GM12878 (cell line): ENCODE measurements at places on chromosomes 13 and 19. TPM values are rescaled to one million over a fixed set of nuclear protein-coding genes. Genes with fewer than 3 reads are reported as not detected.

DNA sequence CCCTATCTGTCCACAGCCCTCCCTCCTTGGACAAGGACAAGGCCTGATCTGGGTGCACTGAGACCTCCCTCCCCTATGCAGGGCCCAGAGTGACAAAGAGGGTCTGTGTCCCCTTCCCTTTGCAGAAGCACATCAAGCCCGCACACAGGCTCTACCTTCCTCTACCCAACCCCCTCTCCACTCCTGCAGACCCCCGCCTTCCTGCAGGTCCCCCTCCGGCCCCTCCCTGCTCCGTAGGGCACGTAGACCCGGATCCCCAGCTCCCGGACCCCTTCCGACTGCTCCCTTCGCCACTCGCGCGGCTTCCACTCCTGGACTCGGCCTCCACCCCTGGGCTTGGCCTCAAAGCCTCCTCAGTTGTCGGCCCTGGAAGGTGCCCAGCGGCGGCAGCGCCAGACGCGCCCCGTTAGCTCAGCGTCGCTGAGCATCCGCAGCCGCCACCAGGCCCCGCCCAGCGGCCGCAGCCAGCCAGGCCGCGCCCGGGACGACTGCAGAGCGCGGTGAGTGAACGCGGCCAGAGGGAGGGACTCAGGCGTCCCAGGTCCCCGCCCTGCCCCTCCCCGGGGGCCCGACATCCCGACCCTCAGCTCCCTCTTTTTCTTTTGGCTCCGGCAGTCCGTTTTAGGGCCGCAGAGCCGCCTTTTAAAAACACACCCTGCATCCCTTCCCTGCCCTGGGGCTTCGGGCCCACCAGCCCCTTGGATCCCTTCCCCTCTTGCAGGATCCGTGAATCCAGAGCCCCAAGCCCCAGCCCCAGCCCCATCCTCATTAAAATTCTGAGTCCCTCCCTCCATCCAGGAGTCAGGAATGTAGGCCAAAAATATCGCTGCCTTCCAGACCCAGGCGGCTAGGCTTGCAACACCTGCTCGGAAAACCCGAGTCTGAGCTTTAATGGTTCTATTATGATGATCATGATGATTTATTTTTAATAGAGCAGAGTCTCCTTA lies 1.5 kb upstream of the MYADM start:
- H3K27ac ChIP-seq: no peak overlapping the region
- H3K36me3 ChIP-seq: no peaks in the 10 kb centered on the region
- DNase-seq: no peak
- no peaks in the 10 kb centered on the region for H3K27me3 ChIP-seq
- H3K4me1 ChIP-seq: no peaks in the 10 kb centered on the region

DNA sequence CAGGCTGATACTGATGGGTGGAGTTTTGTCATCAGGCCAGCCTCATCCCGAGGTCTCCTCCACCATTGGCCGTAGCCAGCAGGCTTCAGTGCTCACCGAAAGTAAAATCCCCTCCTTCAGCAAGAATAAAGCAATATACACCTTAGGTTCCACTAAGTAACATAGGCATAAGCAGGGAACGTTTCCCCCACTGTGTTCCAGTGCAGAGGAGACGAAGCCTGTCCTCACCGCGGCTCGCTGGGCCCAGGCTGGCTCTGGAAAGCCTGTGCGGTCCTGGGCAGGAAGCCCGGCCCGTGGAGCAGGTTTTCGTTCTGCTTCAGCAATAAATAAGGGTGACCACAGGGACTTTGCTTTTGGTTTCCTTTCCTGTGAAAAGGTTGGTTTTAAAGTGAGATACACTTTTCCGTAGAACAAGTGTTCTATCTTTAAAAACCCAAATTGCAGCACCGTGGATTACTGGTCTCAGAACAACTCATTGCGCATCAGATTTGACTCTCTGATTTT lies 16.3 kb upstream of the TEX29 start:
- no peaks in the 10 kb centered on the region for H3K27me3 ChIP-seq
- H3K36me3 ChIP-seq: peaks cover 44% of the 10 kb centered on the region
- peak overlapping the region; percentile 9; the same call in 1 of the 2 replicates for H3K4me3 ChIP-seq
- peaks cover 19% of the 10 kb centered on the region for H3K4me1 ChIP-seq

- no peak overlapping the region for H3K27ac ChIP-seq
- peak overlapping the region; percentile 39; the same call in 1 of the 2 replicates for H3K4me3 ChIP-seq
- H3K4me1 ChIP-seq: peaks cover 6% of the 10 kb centered on the region
- peaks cover 4% of the 10 kb centered on the region for H3K36me3 ChIP-seq
Measured at GRCh38 chr13:114283576-114283975, 2.2 kb downstream of the UPF3A start.

- H3K27me3 ChIP-seq: no peaks in the 10 kb centered on the region; the same call in 1 of the 2 replicates
- no peak overlapping the region for H3K4me3 ChIP-seq
- no peak overlapping the region for H3K27ac ChIP-seq
- H3K4me1 ChIP-seq: no peaks in the 10 kb centered on the region
Measured at GRCh38 chr13:44854313-44855060, 134.8 kb downstream of the NUFIP1 start.

GRCh38 chr13:39688278-39688677 lies 32.8 kb downstream of the COG6 start:
- H3K4me1 ChIP-seq: no peaks in the 10 kb centered on the region; the same call in 1 of the 2 replicates
- H3K27me3 ChIP-seq: no peaks in the 10 kb centered on the region
- no peaks in the 10 kb centered on the region for H3K36me3 ChIP-seq
- no peak overlapping the region for H3K27ac ChIP-seq

DNA sequence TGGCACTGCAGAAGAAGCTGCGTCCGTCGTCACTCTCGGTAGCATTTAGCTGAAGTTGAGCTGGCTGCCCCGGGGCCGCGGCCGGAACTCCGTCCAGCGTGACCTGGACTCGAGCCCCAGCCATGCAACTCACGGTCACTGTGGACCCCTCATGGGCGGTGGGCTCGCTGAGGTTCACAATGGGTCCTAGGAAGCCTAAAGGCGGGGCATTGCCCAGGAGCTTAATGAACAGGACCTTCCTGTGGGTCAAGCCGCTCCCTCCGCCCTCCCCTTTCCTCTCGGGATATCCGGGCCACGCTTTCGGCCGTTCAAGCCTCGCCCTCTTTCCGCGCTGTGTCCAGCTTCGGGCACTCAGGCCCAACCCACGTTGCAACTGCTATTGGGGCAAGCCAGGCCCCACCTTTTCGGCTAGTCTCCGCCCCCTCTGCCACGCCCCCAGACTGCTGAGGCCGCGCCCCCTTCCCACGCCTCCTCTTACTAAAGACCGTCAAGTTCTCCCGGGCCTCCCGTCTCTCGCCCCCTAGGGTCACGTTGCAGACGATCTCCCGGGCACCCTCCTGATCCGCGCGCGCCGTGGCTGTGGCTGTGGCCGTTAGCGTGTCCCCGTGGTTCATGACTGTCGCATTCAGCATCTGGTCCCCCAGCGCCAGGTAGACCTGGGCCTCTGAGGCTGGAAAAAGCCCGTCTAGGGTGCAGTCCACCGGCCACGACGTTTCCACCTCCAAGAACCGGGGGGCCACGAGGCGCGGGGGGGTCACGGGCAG lies 1.4 kb upstream of the RAVER1 start:
- no peaks in the 10 kb centered on the region for H3K27me3 ChIP-seq
- H3K36me3 ChIP-seq: peaks cover 8% of the 10 kb centered on the region; the same call in 1 of the 2 replicates
- DNase-seq: no peak
- H3K4me1 ChIP-seq: peaks cover 22% of the 10 kb centered on the region
- no peak overlapping the region for H3K27ac ChIP-seq

- H3K36me3 ChIP-seq: no peaks in the 10 kb centered on the region
- H3K4me1 ChIP-seq: no peaks in the 10 kb centered on the region
- DNase-seq: no peak
- no peak overlapping the region for H3K27ac ChIP-seq
Measured at GRCh38 chr13:25819856-25820530, 231.8 kb downstream of the SHISA2 start.

DNA sequence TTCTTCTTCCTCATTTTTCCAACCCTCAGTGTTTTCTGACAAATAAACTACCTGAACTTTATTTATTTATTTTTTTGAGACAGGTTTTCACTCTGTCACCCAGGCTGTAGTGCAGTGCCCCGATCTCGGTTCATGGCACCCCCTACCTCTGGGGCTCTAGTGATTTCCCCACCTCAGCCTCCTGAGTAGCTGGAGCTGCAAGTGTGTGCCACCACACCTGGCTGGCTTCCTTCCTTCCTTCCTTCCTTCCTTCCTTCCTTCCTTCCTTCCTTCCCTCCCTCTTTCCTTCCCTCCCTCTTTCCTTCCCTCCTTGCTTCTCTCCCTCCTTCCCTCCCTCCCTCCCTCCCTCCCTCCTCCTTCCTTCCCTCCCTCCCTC lies 32.3 kb downstream of the KCTD4 start:
- H3K4me1 ChIP-seq: no peaks in the 10 kb centered on the region
- no peaks in the 10 kb centered on the region for H3K27me3 ChIP-seq
- no peaks in the 10 kb centered on the region for H3K36me3 ChIP-seq

DNA sequence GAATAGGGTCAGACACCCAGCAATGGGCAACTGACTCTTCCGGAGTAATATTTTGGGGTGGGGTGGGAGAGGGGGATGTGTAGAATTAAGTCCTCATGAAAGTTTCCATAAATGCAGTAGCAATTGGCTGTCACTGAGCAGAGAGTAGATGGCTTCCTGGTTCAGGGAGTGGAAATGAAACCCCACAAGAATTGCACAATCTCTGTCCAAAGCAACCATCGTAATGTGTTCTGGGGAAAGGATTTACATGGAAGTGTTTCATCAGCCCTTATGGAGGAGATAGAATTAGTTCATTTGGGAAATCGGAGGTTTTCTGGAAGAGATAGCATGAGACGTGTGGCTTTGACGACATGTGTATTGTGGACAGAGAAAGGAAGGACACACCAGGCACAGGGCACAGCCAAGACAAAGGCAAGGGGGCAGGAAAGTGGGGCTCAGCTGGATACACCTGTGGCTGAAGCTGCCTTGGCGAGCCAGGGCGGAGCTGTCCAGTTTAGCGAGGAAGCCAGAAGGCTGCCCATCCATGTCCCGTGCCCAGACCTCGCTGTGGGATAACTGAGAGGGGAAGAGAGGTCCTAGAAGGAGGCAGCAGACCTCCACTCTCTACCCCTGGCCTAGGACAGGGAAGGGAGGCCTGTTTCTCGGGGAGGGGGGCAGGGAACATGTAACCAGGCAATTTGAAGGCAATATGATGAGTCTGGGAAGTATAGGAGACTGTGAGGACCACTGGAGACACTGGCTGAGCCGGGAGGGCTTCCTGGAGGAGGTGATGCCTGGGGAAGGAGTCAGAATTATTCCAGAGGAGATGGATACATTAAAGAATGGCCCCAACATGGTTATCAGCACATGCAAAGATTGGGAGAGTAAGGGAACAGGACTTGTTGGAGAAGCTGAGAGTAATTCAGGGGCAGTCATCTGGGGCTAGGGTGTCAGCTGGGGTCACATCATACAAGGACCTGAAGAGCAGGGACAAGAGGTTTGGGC lies 2.6 kb upstream of the CLEC4G start:
- peaks cover 4% of the 10 kb centered on the region; the same call in 1 of the 2 replicates for H3K27me3 ChIP-seq
- H3K4me3 ChIP-seq: no peak overlapping the region
- no peak for DNase-seq
- no peaks in the 10 kb centered on the region; the same call in none of the 2 replicates for H3K4me1 ChIP-seq

- H3K36me3 ChIP-seq: no peaks in the 10 kb centered on the region
- H3K4me1 ChIP-seq: no peaks in the 10 kb centered on the region
- no peak overlapping the region for H3K27ac ChIP-seq
- H3K27me3 ChIP-seq: peaks cover 2% of the 10 kb centered on the region; the same call in 1 of the 2 replicates
- no peak overlapping the region for H3K4me3 ChIP-seq
Measured at GRCh38 chr19:17020385-17020784, 6.2 kb downstream of the CPAMD8 start.

- no peaks in the 10 kb centered on the region for H3K27me3 ChIP-seq
- H3K4me3 ChIP-seq: peak overlapping the region; percentile 97; the same call in 1 of the 2 replicates
- peaks cover 26% of the 10 kb centered on the region for H3K36me3 ChIP-seq
- peaks cover 16% of the 10 kb centered on the region for H3K4me1 ChIP-seq
- H3K27ac ChIP-seq: peak overlapping the region; percentile 83
Measured at GRCh38 chr19:49491030-49491803, 3.8 kb downstream of the RPL13A start.

DNA sequence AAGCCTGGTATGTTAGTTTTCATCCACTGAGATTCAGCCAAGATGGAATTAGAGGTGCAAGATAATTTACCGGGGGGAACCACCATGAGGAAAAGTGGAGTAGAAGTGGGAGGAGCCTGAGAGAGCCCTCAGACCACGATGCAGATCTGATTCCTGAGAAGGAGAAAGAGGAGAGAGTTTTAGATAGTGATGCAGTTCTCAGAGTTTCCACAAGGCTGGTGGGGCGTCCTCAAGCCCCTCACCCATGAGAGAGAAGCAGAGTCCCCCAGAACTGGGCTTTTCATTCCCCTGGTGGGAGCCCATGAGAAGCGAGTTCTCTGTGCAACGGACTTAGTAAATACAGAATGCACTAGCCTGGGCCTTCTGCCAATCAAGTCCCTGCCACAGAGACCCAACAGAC lies 18.1 kb downstream of the CEACAM5 start:
- H3K27me3 ChIP-seq: no peaks in the 10 kb centered on the region; the same call in 1 of the 2 replicates
- no peak for DNase-seq
- H3K36me3 ChIP-seq: no peaks in the 10 kb centered on the region
- no peak overlapping the region for H3K27ac ChIP-seq

- no peak overlapping the region for H3K4me3 ChIP-seq
- H3K27ac ChIP-seq: no peak overlapping the region
- H3K27me3 ChIP-seq: peaks cover 4% of the 10 kb centered on the region
- no peak for DNase-seq
- H3K36me3 ChIP-seq: no peaks in the 10 kb centered on the region
Measured at GRCh38 chr13:24683838-24684599, 3.8 kb downstream of the ATP12A start.

GRCh38 chr13:97333983-97334382 lies 100.0 kb upstream of the RAP2A start:
- H3K36me3 ChIP-seq: no peaks in the 10 kb centered on the region; the same call in 1 of the 2 replicates
- no peak overlapping the region for H3K4me3 ChIP-seq
- no peak overlapping the region for H3K27ac ChIP-seq
- no peaks in the 10 kb centered on the region for H3K4me1 ChIP-seq
- no peaks in the 10 kb centered on the region for H3K27me3 ChIP-seq

GRCh38 chr13:112637017-112637801 lies 49.3 kb upstream of the TUBGCP3 start:
- peaks cover 4% of the 10 kb centered on the region; the same call in 1 of the 2 replicates for H3K27me3 ChIP-seq
- H3K27ac ChIP-seq: no peak overlapping the region
- H3K36me3 ChIP-seq: no peaks in the 10 kb centered on the region

GRCh38 chr13:91313581-91313980 lies 33.9 kb upstream of the MIR17HG start:
- no peak for DNase-seq
- no peaks in the 10 kb centered on the region for H3K27me3 ChIP-seq

DNA sequence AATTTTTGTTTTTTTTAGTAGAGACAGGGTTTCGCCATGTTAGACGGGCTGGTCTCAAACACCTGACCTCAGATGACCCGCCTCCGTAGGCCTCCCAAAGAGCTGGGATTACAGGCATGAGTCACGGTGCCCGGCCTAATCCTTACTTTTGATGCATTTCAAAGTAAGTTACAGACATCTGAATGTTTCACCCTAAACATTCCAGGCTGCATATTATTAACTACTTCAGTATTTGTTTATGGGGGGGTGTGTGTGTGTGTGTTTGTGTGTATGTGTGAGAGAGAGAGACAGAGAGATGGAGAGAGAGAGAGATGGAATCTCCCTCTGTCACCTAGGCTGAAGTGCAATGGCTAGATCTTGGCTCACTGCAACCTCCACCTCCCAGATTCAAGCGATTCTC lies 13.1 kb downstream of the SULT2B1 start:
- no peak overlapping the region for H3K4me3 ChIP-seq
- H3K4me1 ChIP-seq: no peaks in the 10 kb centered on the region
- DNase-seq: no peak
- no peaks in the 10 kb centered on the region for H3K27me3 ChIP-seq

Gene CGB1
- total RNA-seq: not detected in 2 replicates

Gene CGB7
- not detected in 2 replicates for total RNA-seq

Gene OLFM2
- total RNA-seq: 0.16 and 0.36 TPM in 2 replicates

Gene TEX26
- not detected in 2 replicates for total RNA-seq

Gene ZNF700
- 11.2 and 11.8 TPM in 2 replicates for total RNA-seq

Gene THSD8
- total RNA-seq: 25.1 and 30.0 TPM in 2 replicates

Gene ZNF814
- total RNA-seq: 16.5 and 20.6 TPM in 2 replicates

Gene RAB8A
- total RNA-seq: 162 and 181 TPM in 2 replicates

Gene DPF1
- total RNA-seq: 3.8 and 4.0 TPM in 2 replicates

Gene LACC1
- total RNA-seq: 2.5 and 3.5 TPM in 2 replicates
